ENCODE measurements at places on chromosomes 16 and 17.

DNA sequence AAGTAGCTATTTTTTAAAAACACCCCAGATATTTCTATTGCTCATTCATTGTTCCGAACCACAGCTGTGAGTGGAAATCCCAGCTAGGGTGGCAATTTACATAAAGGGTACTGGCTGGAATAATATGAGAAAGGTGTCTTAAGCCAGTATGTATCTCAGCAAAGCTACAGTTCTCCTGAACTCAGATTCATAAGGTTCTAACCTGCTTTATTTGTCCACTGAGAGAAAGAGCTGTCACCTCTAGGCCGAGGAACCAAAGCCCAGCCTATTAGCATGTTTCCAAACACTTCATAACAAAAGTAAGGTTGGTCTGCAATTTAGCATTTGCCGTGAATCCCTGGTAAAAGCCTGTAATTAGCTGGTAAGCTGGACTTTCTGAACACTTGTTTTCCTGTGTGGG, 57.0 kb upstream of the CLEC19A start:
- no peak for DNase-seq

- no peak for DNase-seq
These were observed 4.0 kb upstream of the HSBP1 start for GRCh38 chr16:83803811-83804210.

GRCh38 chr17:28033972-28034714, 8.3 kb upstream of the NLK start:
- DNase-seq = no peak

DNA sequence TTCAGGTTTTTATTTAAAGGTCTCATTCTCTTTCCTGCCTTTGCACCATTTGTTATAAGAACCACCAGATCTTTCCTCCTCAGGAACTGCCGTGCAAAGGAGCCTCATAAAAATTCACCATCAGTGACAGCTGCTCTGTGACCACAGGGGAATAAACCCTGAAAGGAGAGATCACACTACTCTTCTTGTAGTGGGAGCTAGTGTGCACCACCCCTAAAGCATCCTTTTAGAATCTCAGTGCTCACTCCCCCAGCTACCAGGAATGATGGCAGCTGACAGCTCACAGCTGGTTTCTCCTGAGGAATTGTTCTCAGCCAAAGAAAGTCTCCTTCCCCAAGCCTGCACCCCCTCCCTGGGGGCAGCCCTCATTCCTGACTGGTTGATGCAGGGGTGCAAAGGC, 18.7 kb downstream of the VAT1L start:
- no peak for DNase-seq

- no peak for DNase-seq
These were observed 397.5 kb downstream of the CPPED1 start for GRCh38 chr16:12406158-12406557.

DNA sequence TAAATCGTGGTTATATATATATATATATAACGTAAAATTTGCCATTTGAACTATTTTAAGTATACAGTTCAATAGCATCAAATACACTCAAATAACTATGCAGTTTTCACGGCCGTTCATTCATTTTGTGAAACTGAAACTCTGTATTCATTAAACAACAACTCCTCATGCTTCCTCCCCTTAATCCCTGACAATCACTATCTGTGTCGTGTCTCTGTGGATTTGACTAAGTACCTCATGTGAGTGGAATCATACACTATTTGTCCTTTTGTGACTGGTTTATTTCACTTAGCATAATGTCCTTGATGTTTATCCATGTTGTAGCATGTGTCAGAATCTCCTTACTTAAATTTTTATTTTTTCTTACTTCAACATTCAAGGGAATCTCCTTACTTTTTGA, 2.8 kb downstream of the CCL23 start:
- no peak for DNase-seq

DNA sequence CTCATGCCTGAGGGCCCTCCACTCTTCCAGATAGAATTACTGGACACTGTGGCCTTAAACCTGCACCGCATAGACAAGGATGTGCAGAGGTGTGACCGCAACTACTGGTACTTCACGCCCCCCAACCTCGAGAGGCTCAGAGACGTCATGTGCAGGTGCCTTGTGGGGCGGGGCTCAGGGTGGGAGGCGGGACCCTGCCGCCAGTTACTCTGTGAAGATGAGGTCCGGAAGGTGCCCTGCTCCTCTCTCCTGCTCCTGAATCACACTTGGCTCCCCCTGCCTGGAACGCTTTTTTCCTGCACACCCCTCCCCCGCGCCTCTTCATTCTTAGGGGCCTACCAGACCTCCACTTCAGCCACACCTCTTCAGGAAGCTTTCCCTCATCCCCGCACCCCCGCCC, 24.8 kb downstream of the MNT start:
- DNase-seq = no peak

GRCh38 chr17:64001763-64002529, 3.8 kb downstream of the PRR29 start:
- no peak for DNase-seq

GRCh38 chr16:8943001-8943763, 20.5 kb downstream of the USP7 start:
- DNase-seq = no peak

DNA sequence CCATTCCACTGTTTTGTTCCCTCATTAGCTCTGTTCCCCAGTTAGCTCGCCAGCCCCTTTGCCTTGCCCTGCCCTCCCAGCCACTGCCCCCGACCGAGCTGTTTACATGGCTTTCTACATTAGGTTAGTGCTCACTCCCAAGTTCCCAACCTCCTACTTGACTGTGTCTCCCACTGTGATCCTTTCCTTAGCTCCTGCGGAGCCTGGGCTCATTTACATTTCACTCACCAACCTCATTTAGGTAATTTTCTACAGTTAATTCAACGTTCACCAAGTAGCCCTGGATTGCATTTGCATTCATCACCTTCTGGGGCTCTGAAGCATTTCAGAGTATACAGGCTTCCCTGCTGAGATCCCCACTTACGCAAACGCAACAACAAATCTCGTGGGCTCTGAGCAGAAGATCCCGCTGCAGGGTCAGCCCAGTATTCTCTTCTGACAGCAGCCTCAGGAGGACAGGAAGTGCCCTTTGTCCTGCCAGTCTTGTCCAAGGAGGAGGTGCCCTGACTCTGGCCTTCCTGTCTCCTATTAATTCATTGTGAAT, 325.8 kb upstream of the CCL2 start:
- no peak for DNase-seq

DNA sequence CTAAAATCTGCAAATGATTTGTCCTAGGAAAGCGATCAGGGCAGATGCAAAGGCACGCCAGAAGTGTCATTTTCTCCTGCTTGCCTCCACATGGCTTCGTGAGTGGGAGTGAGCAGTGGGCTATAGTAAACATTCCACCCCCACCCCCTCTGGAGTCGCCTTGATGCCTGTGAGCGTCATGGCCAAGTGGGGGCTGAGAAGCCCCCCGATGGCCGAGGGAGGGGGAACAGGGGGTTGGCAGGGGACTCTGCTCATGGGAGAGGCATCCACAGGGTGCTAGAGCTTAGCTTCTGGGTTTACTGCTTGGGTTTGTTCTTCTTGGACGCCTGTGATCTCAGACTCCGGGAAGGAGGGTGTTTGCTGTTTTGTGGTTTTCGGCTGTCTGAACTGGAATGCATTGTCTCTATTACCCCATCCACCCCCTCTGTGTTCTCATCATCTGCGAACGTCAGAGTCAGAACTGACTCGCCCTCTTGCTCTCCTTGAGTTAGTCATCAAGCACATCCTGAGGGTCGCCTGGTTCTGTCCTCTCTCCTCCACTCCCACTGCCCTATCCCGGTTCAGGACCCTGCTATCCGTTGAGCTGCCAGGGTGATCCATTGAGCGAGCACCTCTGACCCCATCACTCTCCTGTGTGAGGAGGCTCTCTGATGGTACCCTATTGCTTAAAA, 15.4 kb downstream of the TNS4 start:
- DNase-seq = peak; percentile 96

- DNase-seq = peak; percentile 36
These were observed at the start of gene WNK4 for GRCh38 chr17:42779936-42780850. TSS of gene WNK4 (plus strand) at chr17:42780610. CDS start at chr17:42780699, 89 bp downstream.

- no peak for DNase-seq
These were observed 22.5 kb downstream of the MYH10 start for GRCh38 chr17:8608001-8608400.

DNA sequence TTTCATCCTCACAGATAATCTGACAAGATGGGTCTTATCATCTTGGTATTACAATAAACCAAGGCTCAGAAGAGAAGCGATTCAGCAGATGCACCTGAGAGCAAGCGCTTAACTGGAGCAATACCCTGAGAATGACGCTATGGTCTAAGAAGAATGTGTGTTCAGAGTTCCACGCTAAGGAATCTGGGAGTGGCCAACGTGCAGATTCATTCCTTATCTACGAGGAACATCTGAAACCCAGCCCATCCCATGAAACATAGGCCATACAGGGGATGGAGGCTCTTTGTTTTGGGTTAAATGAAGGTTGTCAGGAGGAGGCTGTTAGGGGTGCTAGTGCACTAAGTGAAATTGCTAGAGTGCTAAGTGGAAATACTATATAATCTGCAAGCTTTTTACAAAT, 28.5 kb upstream of the KDM8 start:
- DNase-seq = peak; percentile 52

DNA sequence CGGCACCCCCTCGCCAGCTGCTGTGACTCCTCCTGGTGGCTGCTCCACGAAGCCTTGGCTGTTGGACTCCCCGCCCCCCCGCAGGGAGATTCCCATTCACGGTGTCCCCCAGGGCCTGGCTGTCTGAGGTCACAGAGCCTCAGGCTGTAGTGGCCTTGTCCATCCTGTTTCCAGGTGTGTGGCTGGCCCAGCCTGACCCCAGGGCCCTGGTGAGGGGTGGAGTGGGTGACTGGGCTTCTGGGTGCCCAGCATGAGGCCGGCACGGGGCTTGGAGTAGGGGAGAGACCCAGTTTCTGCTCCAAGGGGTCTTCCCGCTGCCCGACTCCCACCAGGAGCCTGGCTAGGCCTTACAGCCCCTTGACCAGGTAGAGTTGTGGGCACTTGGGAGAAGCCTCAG, 10.4 kb downstream of the PRSS27 start:
- no peak for DNase-seq

- no peak for DNase-seq
These were observed 205.9 kb downstream of the HS3ST3A1 start for GRCh38 chr17:13395862-13396261.
